NCI-H2107 (cell line): ENCODE measurements at places on chromosomes 12 and 14.

DNA sequence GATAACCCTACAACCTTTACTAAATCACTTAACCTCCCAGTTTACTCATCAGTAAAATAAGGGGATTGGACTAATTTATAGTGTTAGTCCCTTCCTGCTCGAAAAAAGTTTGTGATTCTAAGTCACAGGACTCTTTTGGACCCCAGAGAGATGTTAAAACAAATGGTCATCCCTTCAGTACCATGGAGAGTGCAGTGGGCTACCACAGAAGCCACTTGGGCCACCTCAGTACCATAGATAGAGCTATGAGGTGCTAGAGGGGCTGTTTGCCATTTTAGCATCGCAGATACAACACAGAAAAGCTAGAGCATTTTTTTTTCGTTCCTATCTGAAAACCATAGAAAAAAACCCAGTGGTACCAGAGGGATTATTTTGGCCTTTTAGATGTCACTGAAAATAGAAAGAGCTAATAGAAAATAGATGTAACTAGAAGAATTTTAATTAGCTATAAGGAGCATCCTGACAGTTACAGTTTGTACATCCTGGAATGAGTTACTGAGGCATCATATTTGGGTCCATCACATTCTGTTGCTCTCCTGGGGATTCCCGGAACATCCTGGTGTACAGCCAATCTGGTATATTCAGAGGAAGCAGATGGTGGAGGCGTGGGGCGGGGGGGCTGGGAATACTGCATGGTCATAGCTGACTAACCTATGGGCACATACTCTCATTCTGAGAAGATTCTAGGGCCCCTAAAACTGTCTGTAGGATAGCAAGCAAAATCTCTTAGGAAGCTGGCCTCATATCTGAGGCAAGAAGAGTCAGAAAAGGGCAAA, 2.8 kb downstream of the ZNF219 start:
- no peak for DNase-seq

DNA sequence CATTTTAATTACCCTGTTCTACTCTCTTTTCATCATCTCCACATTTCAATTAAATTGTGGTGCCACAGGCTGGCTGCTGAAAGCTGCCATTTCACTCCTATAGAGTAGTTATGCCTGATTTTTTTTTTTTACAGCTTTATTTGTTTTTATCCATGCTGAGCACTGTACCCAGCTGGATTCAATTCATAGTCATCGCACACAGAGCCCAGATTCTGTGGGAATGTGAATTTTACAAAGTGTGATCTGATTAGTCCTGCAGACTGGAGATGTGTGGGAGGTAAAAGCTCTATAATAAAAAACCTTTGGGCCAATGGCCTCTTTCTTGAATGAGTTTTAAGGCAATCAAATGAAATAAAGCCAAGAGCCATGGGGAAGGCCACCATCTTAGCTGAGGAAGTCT, 190.2 kb downstream of the ANO4 start:
- DNase-seq: no peak

GRCh38 chr14:79009286-79009685, 839.1 kb downstream of the NRXN3 start:
- DNase-seq: no peak

DNA sequence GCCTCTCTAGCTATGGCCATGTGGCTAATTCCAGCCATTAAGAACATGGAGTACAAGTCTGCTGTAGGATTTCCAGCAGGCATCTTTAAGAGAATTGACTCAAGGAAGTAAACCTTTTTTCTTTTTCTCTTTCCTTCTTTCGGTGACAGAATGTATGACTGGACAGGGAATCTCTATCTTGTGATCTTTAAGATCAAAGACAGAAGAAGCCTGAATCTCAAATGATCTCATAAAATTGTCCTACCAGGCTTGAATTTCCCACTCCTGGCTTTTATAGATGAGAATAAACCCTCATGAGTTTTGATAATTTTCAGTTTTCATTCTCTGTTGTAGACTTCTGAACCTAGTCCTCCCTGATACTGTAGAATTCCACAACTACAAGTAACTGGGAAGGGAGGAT, 11.4 kb downstream of the DUSP6 start:
- DNase-seq: no peak

DNA sequence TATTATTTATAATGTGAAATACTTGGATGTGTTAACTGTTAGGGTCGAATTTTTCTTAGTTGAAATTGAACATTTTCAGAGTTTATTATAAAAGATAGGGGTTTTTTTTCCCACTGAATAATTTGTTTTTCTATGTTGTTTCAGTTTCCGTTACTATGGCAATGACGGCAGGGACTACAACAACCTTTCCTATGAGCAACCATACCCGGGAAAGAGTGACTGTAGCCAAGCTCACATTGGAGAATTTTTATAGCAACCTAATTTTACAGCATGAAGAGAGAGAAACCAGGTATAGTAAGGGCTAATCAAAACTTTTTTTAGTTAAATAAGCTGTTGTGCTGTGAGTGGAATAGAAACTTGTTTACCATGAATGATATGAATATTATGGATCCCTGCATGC, 35.1 kb upstream of the BMAL2 start:
- DNase-seq: no peak

DNA sequence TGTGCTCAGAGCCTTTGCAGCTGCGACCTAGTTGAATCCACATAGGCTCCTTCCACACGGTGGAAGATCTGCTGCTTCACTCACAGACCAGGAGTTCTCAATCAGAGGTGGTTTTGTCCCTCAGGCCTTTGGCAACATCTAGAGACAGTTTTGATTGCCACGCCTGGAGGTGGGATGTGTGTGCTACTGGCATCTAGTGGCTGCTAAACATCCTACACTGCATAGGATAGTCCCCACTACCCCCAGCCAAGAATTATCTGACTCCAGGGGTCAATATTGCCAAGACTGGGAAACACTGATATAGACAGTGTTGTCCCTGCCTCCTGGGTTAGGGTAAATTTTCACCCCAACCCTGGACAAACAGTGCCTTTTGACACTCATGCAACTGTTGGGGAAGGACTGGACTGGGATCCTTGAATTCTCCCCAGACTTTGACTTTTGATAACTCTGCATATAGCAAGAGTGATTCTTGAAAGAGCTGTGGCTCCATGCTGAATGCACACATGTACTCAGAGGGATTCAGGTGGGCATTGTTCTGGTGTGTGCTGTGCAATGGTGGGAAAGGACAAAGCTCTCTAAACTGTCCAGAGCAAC, 39.8 kb downstream of the BAZ2A start:
- no peak for DNase-seq
